ENCODE measurements at places on chromosomes 6 and 20. TPM values are rescaled to one million over a fixed set of nuclear protein-coding genes. Genes with fewer than 3 reads are reported as not detected.

The POM121L2 gene
- total RNA-seq = not detected

The CLDN20 gene
- total RNA-seq = not detected

The SYCP2 gene
- 0.41 TPM for total RNA-seq

The ABRACL gene
- 48.6 TPM for total RNA-seq

The SIRPD gene
- not detected for total RNA-seq

The COL11A2 gene
- 0.75 TPM for total RNA-seq

The C20orf202 gene
- not detected for total RNA-seq

The FABP7 gene
- not detected for total RNA-seq

The ADRM1 gene
- 156 TPM for total RNA-seq

The HLA-DRB5 gene
- total RNA-seq = not detected

The HLA-DQB1 gene
- total RNA-seq = not detected

The ZSCAN31 gene
- 1.9 TPM for total RNA-seq

The CRISP2 gene
- not detected for total RNA-seq

The TBXT gene
- total RNA-seq = not detected

The RIN2 gene
- total RNA-seq = 23.4 TPM

The DEFB119 gene
- total RNA-seq = not detected

The B3GAT2 gene
- total RNA-seq = not detected

The BNIP5 gene
- total RNA-seq = not detected
